ENCODE measurements at places on chromosomes 3 and 15.

GRCh38 chr3:51668756-51669155 is 2.3 kb upstream of the TEX264 start:
- no peak for DNase-seq

DNA sequence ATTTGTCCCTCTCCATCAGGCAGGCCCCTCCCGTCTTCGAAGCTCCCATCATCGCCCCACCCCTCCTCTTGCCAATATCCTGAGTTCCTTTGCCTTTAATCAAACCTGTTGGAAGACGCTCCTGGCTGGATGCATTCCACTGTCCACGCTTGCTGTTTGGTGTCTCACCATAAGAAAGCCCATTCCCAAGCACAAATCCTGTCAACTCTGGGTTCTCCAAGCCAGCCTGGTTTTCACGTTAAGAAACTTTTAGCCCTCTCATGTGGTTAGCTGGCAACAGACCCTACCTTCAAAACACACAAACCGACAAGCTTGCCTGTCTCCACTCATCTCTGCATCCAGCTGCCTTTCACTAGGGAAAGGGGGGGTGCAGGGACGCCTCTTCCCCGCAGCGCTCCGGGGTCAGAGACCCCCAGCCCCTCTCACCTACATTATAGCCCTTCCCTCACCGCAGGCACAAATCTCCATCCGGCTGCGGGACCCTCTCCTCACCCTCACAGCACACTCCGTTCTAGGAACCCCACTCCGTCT is 1.1 kb downstream of the GORASP1 start:
- DNase-seq: no peak

- no peak for DNase-seq
Measured at GRCh38 chr3:111864821-111865656, 6.0 kb downstream of the PHLDB2 start.

- DNase-seq: no peak
Measured at GRCh38 chr3:52195823-52196331, 2.1 kb upstream of the ALAS1 start.

DNA sequence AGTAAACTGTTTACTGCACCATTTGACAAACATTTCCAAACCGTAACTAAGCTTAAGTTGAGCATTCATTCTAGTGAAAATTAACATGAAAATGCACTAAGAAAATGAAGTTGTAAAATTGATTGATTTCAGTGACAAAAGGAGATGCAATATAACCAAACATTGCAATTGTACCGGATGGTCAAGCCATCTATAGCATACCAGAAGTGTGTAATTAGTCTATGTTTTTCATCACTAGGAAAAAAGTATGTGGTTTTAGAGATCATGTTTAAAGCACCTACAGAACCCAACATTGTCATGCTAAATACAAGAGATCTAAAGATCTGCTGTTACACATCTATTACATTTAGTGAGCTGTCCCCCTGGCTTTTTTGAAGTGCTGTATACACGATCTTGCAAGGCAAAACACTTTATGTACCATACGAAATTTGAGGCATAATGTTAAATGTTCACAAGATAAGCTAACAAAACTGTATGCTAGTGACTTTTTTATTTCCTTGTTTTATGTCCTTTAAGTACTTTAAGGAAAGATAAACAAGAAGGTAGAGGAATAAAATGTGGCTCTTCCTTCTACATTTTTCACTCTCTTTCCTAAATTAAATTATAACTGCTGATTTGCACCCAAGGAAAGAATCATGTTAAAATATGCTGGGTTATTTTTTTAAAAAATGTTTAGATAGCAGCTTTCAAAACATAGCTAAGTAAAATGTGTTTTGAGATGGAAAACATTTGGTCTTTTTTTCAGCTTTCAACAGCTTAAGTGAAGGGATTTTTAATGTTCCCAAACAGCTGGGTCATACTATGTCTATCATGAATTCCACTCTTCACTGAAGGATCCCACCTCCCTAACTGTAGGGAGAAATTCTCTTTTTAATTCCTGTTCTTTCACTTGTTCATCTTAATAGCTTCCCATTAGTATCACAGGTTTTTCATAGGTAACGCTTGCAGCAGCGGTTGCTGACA is 498.0 kb downstream of the MECOM start:
- no peak for DNase-seq

GRCh38 chr3:100634493-100635272 is 25.3 kb downstream of the ADGRG7 start:
- DNase-seq: no peak

DNA sequence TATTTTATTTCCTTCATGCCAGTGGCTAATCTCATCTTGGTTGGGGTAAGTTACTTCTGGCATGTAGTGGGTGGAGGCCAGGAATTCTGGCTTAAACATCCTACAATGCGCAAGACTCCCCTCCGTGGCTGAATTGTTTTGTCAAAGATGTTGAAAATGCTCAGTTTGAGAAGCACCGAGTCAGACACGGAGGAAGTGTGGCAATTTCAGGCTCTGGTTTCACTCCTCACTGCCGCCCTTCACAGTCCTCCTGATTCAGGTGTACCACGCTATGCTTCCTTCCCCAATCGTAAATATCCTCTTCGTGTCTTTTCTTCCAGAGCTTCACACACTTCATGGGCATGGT is 150.7 kb downstream of the OPA1 start:
- no peak for DNase-seq

DNA sequence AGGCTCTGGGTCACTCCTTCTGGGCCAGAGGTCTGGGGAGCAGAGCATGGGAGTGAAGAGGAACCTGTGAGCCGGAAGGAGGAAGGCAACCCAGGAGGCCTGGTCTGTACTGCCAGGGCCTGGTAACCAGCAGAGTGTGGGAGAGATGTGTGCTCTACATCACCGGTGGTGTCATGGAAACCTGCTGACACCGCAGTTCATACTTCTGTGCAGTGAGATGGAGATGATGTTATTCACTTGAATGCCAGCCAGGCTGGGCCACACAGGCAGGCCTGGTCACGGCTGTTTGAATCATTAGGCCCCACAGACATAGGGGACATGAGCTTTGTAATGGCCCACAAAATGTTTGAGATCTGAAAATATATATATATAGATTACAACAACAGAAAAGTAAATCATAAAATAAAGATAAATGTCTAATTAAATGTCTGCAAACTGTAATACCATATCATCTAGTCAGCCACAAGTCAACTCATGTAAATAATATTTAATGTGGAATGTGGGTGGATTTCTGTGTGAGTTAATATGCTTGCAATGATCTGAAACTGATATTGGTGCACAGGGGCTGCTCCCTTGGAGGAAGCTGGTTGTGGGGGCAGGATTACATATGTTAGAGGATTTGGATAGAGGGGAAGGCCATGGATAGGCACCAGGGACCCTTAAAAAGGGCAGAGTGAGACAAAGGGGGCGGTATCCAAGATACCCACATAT is 108.5 kb upstream of the PFN2 start:
- no peak for DNase-seq

DNA sequence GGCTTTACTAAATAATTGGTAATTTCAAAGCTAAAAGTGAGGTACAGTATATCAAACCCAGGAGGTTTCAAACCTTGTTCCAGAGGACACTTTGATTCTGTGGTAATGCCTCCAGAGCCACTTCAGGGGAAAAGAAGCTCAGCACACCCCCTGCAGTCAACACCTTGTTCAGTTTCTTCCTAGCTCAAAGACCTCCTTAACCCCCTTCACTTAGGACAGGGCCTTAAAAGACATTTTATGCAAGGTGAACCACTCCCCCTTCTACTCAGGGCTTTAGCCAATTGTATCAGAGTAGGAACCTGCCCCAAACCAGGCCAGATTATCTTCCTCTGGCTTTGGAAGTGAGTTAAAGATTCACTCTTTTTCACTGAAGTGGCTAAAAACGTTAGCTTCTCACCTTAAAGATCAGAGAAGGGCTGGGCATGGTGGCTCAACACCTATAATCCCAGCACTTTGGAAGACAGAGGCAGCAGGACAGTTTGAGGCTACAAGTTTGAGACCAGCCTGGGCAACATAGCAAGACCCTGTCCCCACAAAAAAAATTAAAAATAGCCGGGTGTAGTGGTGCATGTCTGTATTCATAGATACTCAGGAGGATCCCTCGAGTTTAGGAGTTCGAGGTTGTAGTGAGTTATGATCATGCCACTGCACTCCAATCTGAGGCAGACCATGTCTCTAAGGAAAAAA is 3.4 kb downstream of the DENND6A start:
- no peak for DNase-seq

- DNase-seq: no peak
Measured at GRCh38 chr3:141436180-141436579, 50.6 kb upstream of the RASA2 start.

GRCh38 chr3:143247073-143247472 is 127.5 kb downstream of the CHST2 start:
- no peak for DNase-seq

DNA sequence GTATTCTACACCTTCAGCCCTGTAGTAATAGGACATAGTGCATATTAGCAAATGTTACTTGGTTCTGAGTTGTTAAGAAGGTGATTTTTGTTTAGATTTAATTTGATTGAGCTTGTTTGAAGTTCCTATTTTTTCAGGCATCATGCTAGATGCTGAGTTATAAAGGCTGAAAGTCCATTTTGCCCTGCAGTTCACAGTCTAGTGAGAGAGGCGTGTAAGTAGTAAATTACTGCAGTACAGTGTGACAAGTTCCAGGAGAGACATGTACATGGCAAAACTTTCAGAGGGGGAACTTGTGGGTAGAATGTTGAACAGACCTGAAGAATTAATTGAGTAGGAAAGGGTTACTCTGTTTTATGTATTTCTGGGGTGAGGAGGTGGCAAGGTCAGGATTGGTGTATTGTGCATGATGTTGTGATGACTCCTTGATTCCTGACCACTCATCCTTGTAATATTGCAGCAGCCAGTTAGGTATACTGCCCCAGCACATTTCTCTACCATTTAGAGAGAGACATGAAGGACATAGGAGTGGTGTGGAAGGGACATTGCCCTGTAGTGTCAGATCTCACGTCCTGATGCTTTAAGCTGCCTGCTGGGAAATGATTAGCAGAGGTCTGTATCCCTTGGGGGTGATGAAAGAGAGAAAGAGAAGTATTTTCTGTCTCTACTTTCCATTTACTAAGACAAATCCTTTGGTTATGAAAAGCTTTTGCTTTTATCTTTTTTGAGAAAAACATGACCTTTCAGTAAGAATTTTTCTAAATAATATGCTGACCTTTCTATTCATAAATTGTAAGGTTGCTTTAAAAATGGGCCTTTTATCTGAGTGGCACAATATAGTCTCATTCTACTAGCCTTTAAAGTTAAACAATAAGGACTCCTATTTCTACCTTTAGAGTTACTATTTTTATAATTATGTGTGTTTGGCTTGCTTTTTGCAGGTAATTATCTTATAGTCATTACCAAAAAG is 16.9 kb downstream of the SACM1L start:
- DNase-seq: no peak

DNA sequence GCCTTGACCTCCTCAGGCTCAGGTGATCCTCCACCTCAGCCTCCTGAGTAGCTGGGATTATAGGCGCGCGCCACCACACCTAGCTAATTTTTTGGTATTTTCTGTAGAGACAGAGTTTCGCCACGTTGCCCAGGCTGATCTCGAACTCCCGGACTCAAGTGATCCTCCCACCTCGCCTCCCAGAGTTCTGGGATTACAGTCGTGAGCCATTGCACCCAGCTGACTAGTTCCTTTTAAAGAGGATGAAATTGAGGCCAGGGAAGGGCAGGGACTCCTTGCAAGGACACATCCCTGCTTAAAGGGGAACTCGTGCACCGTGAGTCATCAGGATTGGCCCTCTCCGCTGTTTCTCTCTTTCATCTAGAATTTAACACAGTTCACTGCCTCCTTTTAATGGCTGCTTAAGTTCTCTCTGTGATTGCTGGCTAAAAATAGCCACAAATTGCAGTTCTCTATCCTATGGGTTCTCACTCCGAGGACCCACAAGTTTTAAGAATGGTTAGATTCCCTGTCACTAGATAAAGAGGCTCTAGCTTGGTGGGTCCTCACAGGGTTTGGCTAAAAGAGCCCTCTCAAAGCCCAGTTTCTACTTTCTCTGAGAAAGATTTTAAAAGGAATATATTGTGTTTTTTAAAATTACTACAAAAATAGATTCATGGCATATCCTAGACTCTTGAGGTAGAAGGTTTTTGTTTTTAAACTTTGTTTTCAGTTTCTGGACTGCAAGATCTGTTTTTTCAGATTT is 1.4 kb downstream of the CRTAP start:
- DNase-seq: no peak

- DNase-seq: no peak
Measured at GRCh38 chr15:91944331-91944730, 90.8 kb downstream of the SLCO3A1 start.

- no peak for DNase-seq
Measured at GRCh38 chr15:25175789-25176615, 221.2 kb downstream of the SNRPN start.

- no peak for DNase-seq
Measured at GRCh38 chr3:166473501-166473900, 636.3 kb upstream of the BCHE start.

DNA sequence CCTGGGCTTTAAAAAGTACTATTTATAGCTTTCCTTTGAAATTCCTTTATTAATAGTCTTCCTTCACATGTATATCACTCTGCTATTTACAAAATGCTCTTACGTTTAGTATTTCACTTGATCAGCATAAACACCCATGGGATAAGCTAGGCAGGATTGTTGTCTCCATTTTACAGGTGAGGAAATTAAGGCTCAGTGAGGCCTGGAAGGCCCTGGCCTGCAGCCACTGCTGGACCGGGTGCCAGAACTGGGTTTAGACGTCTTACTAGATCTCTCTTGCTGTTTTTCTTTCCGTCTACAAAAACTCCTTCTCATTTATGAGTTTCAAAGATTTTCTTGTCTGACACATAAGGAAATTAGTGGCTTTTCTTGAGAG is 236.4 kb downstream of the LPP start:
- DNase-seq: no peak

DNA sequence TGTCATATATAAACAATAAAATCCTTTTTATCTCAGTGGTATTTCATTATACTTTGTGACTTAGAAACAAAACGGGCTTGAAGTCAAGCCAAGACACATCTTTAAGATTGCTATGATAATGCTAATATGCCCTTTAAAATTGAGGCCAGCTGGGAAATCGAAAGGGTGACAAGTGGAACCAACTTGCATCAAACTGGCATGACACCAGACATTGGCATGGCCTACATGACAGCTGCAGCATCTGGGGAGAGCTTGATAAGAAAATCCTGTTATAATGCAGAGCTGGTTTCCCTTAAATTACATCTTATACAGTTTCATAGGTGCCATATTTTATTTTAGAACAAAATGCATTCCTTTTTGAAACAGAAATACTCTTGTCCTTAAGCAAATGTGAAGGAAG is 325.2 kb downstream of the ZBBX start:
- no peak for DNase-seq

- DNase-seq: no peak
Measured at GRCh38 chr15:74889390-74889882, 406 bp upstream of the MPI start.

GRCh38 chr3:196320137-196320536 is 2.1 kb upstream of the DYNLT2B start:
- no peak for DNase-seq

GRCh38 chr3:30628901-30629590 is 22.6 kb downstream of the TGFBR2 start:
- DNase-seq: no peak

GRCh38 chr15:90232196-90232595 is 1.5 kb downstream of the CIB1 start:
- no peak for DNase-seq
